ENCODE measurements at places on chromosomes 1 and 21.

GRCh38 chr21:39715804-39716397 is 29.1 kb upstream of the IGSF5 start:
- peak; percentile 16 for DNase-seq

DNA sequence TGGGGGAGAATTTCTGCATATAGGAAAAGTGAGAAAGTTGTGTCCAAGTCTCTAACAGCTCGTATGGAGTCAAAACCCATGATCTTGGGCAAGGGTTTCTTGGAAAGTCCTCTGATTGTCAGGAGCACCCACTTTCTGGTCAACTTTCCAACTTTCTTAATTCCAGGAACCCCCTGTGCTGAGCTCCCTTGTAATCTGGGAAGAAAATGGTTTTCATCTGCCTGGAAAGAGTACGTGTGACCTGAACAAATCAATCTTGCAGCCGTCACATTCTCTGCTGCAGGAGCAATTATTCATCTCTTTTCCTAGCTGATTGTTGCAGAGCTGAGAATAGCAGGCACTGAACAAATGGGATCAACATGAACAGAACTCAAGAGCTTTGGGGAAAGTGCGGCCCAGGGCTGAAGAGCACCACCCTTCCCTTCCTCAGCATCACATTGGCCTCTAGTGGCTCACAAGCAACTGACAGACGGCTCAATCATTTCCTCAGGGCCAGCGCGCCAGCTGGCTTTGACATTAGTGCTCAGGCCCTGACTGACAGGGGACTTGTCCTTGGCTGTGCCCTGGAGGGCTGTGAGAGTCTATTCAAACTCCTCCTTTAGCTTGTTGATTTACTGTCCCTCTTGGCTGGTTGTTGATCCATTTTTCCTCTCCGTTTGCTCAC is 295.2 kb downstream of the HLX start:
- no peak for DNase-seq

DNA sequence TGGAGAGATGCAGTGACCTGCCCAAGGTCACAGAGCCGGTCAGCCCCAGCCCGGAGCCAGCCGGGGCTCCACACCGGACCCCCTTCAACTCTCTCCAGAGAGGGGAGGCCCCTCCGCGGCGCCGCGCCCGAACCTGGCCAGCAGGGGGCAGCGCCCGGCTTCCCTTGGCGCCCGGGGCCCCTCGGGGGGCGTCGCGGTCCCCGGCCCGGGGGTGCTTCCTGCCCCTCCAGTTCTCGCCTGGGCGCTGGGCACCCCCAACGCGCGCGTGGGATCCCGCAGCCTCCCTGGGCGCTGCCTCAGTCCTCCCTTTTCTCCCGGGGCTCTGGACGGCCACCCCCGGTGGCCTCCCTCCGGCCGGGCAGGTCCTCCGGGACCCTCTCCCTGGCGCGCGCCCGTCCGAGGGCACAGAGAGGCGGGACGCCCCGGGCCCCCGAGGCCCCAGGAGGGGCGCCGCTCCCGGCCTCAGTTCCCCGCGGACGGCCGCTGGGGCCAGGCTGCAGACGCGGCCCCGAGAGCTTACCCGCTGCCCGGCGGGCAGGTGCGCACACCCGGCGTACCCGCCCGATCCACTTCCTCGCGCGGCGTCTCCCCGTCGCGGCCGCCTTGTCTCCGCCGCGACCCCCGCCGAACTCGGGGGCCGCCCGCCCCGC is 406 bp downstream of the HTR1D start:
- DNase-seq = peak; percentile 54

DNA sequence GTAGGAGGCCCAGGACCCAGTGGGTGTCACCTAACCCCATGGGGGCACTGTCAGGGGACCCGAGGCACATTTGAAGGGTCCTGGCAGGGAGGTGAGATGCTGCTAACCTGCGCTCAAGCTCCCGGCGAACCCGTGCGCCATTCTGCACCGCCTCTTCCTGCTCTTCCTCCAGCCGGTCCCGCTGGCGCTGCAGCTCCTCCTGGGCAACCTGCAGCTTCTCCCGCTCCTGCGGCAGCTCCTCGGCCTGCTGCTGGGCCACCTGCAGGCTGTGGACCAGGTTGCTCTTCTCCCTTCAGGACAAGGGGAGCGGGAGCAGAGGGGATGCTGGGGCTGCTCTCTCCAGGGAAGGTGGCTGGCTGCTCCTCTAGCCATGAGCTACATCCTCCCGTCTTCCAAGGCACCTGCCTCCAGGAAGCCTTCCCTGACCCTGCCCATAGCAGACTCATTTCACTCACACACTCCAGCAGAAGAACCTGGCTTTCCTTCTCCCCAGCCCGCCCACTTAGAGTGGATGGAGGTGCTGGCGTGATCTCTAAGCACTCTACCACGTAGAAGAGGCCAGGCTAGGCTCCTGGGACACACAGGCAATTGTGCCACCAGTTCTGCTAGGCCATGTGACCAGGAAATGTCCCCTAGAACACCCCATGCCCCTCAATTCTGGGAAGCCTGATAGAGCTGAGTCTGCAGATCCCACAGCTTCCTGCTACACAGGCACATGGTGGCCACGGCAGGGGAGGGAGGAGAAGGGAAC is 15.2 kb upstream of the NBPF1 start:
- no peak for DNase-seq

- no peak for DNase-seq
These were observed 20.7 kb downstream of the CD1B start for GRCh38 chr1:158310623-158311022.

GRCh38 chr1:157829711-157830110 is 9.8 kb upstream of the FCRL1 start:
- no peak for DNase-seq

DNA sequence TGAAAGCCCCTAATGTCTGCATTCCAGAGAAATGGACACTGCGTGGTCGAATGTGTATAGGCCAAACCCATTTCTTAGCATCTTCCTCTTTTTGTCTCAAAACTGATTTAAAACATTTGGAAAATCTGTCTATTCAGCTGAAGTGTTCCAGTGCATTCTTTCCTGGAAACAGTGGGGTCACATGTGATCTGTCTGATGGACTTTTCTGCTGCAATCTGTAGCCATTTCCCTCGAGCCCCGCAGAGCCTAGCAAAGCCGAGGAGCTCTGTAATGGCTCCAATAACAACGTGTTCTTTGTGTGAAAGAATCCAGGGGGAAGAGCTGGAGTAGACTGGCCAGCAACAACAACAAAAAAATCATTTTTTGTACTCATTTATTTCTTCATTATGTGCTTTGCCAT is 329.3 kb downstream of the BARHL2 start:
- no peak for DNase-seq

- no peak for DNase-seq
These were observed 19.5 kb upstream of the EXO1 start for GRCh38 chr1:241828463-241829021.

- DNase-seq = no peak
These were observed 10.1 kb upstream of the MAP1LC3C start for GRCh38 chr1:242008826-242009495.

DNA sequence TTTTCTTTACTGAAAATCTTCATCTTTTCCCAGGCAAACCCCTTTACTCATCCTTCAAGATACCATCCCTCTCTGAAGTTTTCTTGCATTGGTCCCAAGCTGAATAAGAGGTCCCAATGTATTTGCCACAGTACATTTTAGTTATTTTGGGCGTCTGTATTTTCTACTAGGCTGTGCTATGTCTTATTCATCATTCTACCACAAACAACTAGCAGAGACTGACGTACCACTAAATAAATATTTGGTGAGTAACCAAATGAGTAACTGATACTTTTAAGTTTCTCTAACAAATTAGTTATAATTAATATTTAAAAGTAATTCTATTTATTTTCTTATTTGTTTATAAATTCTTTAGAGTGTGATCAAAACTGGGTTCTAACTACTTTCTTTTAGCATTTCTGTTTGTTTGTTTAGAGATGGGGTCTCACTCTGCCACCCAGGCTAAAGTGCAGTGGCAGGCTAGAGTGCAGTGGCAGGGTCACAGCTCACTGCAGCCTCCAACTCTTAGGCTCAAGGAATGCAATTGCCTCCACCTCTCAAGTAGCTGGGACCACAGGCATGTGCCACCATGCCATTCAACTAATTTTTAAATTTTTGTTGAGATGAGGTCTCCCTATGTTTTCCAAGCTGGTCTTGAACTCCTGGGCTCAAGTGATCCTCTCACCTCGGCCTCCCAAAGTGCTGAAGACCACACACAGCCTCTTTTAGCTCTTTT is 33.1 kb downstream of the NDC1 start:
- DNase-seq = no peak

GRCh38 chr1:30905916-30906620 is 2.5 kb downstream of the SDC3 start:
- DNase-seq = no peak

DNA sequence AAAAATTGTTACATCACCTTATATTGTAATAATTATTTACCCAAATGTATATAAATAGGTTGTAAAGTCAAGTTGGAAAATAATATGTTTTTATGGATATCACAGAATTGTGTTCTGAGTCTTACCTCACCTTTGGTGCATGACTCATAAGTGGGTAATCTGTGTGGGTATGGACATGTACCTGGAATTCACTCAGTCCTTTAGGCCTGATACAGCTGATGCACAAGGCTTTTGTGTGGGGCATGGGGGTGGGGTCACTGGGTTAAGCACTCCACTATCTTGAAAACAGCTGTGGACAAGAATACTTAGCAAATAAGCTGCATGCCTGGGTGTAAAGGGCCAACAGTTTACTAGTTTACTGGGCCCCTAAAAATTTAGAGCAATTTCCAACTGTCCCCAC is 34.4 kb downstream of the INKA2 start:
- no peak for DNase-seq

- no peak for DNase-seq
These were observed 15.3 kb upstream of the PGBD5 start for GRCh38 chr1:230441183-230442029.

GRCh38 chr1:222905151-222905550 is 90.3 kb downstream of the DISP1 start:
- DNase-seq = no peak

DNA sequence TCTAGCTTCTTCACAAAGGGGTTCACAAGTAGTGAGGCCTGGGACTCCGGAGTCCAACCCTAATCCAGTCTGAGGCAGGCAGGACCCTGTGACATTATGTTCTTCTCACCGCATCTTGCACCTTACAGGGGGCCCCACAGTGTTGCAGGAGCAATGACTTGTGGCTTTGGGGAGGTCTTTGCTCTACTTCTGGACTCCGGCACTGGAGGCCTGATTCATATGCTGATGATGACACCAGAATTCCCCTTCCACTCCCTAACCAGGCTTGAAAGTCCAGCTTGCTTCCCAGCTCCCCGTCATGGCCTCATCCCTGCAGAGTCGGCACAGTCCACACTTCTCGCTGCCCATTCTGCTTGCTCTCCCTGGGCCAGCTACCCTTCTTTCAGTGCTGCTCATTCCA is 96.3 kb upstream of the SLC44A3 start:
- DNase-seq = no peak

DNA sequence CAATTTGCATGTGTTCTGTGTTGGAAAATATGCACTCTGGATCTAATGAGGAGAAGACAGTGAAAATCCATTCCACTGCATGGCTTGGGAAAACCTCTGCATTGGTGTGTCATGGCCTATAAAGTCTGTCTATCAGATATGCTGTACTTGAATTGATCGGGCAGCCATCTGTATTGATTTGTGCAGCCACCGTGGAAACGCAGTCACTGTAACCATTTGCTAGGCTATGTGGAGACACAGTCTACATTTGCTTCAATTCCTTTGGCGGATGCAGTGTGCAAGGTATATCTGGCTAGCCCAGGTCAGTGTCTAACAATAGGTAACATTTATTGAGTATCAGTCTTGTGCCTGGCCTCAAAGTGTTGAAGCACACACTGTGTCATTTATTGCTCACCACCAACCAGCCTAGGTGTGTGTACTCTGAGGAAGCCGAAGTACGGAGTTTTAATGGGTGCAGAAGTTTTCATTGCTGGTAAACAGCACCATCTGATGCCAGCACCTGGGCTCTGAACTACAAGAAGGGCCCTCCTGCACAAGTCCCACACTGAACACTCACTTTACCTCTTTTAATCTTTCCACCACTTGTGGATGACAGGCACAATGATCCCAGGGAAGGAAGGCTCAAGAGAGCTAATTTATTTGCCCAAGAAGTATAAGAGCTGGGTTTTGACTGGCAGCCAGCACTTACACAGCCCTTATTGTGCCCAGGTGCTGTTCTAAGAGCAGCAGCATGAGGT is 83.4 kb downstream of the DAB1 start:
- DNase-seq = no peak

GRCh38 chr1:17594026-17594425 is 54.5 kb downstream of the ARHGEF10L start:
- no peak for DNase-seq

- DNase-seq = no peak
These were observed 79.4 kb upstream of the RUNX1 start for GRCh38 chr21:35128536-35128935.

DNA sequence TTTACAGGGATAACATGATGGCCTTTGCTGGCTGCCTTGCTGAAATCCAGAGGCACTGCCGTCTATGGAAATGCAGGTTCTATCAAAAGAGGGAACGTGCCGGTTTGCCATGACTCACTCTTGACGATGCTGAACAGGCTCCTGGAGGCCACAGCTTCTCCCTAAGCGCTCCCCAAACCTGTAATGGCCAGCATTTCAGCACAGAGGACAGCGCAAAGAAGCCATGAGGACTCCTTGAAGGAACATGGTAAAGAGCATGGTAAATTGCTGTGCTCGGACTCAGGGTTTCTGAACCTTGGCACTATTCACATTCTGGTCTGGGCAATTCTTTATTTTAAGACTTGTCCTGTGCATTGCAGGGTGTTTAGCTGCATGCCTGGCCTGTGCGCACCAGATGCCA is 217.5 kb downstream of the CAMTA1 start:
- DNase-seq = no peak

- DNase-seq = no peak
These were observed 5.9 kb downstream of the C1orf226 start for GRCh38 chr1:162387226-162388082.

DNA sequence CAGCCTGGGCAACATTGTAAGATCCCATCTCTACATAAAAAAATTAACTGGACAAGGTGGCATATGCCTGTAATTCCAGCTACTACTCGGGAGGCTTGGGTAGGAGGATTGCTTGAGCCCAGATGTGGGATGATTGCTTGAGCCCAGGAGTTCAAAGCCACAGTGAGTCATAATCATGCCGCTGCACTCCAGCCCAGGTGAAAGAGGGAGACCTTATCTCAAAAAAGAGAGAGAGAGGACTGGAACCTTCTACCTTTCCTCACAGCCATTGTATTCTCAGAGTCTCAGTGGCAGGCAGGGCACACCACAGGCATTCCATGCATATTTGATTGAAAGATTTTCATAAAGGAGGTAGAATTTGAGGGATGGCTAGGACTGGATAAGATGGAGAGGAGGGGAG is 78.4 kb downstream of the KIF14 start:
- DNase-seq = no peak

DNA sequence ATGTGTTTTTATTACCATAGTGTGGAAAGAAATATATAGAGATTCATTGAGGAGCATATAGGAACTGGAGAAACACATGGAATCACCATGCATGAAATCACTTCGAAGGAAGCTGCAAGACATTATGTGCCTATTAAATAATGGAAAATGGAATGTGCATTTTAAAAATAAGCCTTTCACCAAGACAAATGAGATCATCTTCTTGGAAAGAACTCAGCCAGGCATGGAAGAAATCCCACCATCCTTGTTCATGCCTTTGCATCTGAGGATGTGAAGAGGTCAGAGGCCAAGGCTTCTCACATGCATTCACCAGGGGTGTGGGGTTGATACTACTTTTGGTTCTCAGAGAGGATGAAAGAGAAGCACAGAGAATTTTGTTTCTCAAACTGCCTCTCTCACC is 50.0 kb downstream of the C1orf198 start:
- DNase-seq = no peak
